Neural progenitor cell (in vitro differentiated cells): ENCODE measurements at places on chromosomes 6 and 20. TPM values are rescaled to one million over a fixed set of nuclear protein-coding genes. Genes with fewer than 3 reads are reported as not detected.

GRCh38 chr20:55953201-55953600 lies 52.1 kb downstream of the CBLN4 start:
- no peak overlapping the region for H3K27ac ChIP-seq
- no peak for DNase-seq
- no peaks in the 10 kb centered on the region for H3K4me1 ChIP-seq
- no peaks in the 10 kb centered on the region for H3K36me3 ChIP-seq
- no peak overlapping the region for H3K4me3 ChIP-seq

- no peak overlapping the region for H3K27ac ChIP-seq
- H3K4me3 ChIP-seq: no peak overlapping the region
- H3K27me3 ChIP-seq: no peaks in the 10 kb centered on the region
- DNase-seq: no peak
- no peaks in the 10 kb centered on the region for H3K4me1 ChIP-seq
- no peaks in the 10 kb centered on the region for H3K36me3 ChIP-seq
Measured at GRCh38 chr20:48008850-48009515, 223.7 kb upstream of the SULF2 start.

- H3K36me3 ChIP-seq: no peaks in the 10 kb centered on the region
- H3K4me1 ChIP-seq: peaks cover 15% of the 10 kb centered on the region
- no peak overlapping the region for H3K4me3 ChIP-seq
- H3K27me3 ChIP-seq: no peaks in the 10 kb centered on the region
Measured at GRCh38 chr20:47982574-47983360, 197.5 kb upstream of the SULF2 start.

DNA sequence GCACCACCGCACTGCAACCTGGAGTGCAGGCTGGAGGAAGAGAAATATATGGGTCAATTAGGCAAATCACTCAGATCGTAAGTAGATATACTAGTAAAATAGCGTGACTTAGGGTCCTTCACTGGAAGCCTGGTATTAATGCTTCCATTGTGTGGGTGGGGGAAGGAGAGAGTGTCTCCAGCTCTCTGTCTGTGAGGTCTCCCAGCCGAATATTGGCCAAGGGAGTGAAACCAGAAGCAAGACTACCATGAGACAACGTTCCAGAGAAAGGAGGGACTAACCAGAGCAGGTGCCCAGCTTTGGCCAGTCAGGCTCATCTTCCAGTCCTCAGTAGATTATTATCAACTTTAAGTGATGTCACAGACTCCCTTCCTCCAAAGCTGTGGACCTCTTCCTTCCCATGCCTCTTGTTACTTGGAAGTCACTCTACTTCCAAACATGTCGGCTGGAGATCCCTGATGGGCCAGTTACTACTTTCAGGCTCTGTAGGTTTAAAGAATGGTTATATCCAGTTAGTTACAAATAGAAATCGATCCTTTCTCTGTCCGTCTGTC lies 28.8 kb downstream of the MTHFD1L start:
- no peak overlapping the region for H3K4me3 ChIP-seq
- no peaks in the 10 kb centered on the region for H3K27me3 ChIP-seq
- no peak for DNase-seq
- no peaks in the 10 kb centered on the region for H3K36me3 ChIP-seq
- H3K27ac ChIP-seq: no peak overlapping the region

- H3K27me3 ChIP-seq: no peaks in the 10 kb centered on the region
- H3K36me3 ChIP-seq: no peaks in the 10 kb centered on the region
- H3K27ac ChIP-seq: no peak overlapping the region
- no peak for DNase-seq
Measured at GRCh38 chr6:166638573-166638964, 11.5 kb upstream of the RPS6KA2 start.

Gene SLC17A2
- total RNA-seq: not detected in 2 replicates
